Mesothelial cell of epicardium (in vitro differentiated cells): ENCODE measurements at places on chromosomes 12 and 14. TPM values are rescaled to one million over a fixed set of nuclear protein-coding genes. Genes with fewer than 3 reads are reported as not detected.

RNASE3 gene
- not detected in 3 replicates for total RNA-seq

MSI1 gene
- 27.7 to 32.7 TPM (median 28.4 TPM) in 3 replicates for total RNA-seq

CIROP gene
- not detected in 3 replicates for total RNA-seq

HOTAIR gene
- 1.1 to 1.8 TPM (median 1.8 TPM) in 3 replicates for total RNA-seq

TMEM30B gene
- 10.1 to 11.2 TPM (median 10.6 TPM) in 3 replicates for total RNA-seq

RFX4 gene
- total RNA-seq = not detected in 3 replicates

CFL2 gene
- 52.4 to 57.8 TPM (median 54.0 TPM) in 3 replicates for total RNA-seq

KIAA0586 gene
- total RNA-seq = 18.3 to 20.7 TPM (median 19.7 TPM) in 3 replicates

P2RX7 gene
- total RNA-seq = 0.40 to 0.75 TPM (median 0.50 TPM) in 3 replicates

ARHGAP9 gene
- total RNA-seq = 0.90 to 1.1 TPM in 2 of 3 replicates, not detected in the other

ADGRD1 gene
- 5.5 to 7.7 TPM (median 7.2 TPM) in 3 replicates for total RNA-seq

KRT3 gene
- total RNA-seq = 0.50 to 0.78 TPM (median 0.75 TPM) in 3 replicates

CLEC1A gene
- 0.32 to 0.51 TPM (median 0.49 TPM) in 3 replicates for total RNA-seq

LRRIQ1 gene
- total RNA-seq = 3.8 to 4.2 TPM (median 4.0 TPM) in 3 replicates

ACVR1B gene
- total RNA-seq = 31.2 to 31.3 TPM (median 31.2 TPM) in 3 replicates

PLEKHD1 gene
- total RNA-seq = 0.20 to 0.24 TPM (median 0.20 TPM) in 3 replicates

SIX6 gene
- not detected in 3 replicates for total RNA-seq

HNF1A gene
- total RNA-seq = not detected in 3 replicates

CLEC4C gene
- not detected in 3 replicates for total RNA-seq

LBHD2 gene
- total RNA-seq = not detected in 3 replicates

FRS2 gene
- 46.1 to 49.2 TPM (median 47.8 TPM) in 3 replicates for total RNA-seq

COPS7A gene
- 34.1 to 37.6 TPM (median 34.8 TPM) in 3 replicates for total RNA-seq

ACOT4 gene
- 1.4 to 1.6 TPM (median 1.5 TPM) in 3 replicates for total RNA-seq

EAPP gene
- 41.4 to 48.4 TPM (median 43.8 TPM) in 3 replicates for total RNA-seq

MFAP5 gene
- total RNA-seq = 0.60 to 1.8 TPM (median 1.5 TPM) in 3 replicates

MYH6 gene
- not detected in 3 replicates for total RNA-seq

ENDOU gene
- 0.11 to 0.51 TPM (median 0.29 TPM) in 3 replicates for total RNA-seq

PLBD1 gene
- total RNA-seq = 41.3 to 48.1 TPM (median 43.8 TPM) in 3 replicates

PTPRO gene
- total RNA-seq = 2.1 to 4.3 TPM (median 2.6 TPM) in 3 replicates

HCAR1 gene
- 1.2 to 1.3 TPM (median 1.2 TPM) in 3 replicates for total RNA-seq

RNF212B gene
- total RNA-seq = not detected in 3 replicates

BCL7A gene
- 33.8 to 40.1 TPM (median 34.6 TPM) in 3 replicates for total RNA-seq

RNU6-8 gene
- total RNA-seq = not detected in 3 replicates
